ENCODE measurements at places on chromosomes 12 and 14.
A peak's percentile ranks its signal among the peaks of the same experiment; 100 is the strongest.

- peak; percentile 16 for DNase-seq
Observed at GRCh38 chr12:121295746-121296617, 527 bp downstream of the CAMKK2 start.

DNA sequence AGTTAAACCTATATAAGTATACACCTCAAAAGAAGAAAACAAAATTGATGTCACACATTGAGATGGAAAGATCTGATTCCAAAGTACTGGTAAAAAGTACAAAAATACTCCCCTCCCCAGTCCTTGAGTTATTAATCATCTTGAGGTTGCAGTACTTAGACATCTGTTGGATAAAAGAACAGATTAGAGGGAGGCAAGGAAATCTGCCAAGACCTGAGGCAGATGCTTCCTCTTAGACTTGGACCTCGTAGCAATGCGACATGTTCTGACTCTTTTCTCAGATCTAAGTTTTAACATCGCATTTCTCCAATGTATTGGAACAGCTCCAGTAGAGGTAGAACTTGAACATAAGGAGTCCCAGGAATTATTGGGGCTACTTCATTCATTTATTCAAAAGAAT lies 187.9 kb upstream of the GRIN2B start:
- DNase-seq: no peak

DNA sequence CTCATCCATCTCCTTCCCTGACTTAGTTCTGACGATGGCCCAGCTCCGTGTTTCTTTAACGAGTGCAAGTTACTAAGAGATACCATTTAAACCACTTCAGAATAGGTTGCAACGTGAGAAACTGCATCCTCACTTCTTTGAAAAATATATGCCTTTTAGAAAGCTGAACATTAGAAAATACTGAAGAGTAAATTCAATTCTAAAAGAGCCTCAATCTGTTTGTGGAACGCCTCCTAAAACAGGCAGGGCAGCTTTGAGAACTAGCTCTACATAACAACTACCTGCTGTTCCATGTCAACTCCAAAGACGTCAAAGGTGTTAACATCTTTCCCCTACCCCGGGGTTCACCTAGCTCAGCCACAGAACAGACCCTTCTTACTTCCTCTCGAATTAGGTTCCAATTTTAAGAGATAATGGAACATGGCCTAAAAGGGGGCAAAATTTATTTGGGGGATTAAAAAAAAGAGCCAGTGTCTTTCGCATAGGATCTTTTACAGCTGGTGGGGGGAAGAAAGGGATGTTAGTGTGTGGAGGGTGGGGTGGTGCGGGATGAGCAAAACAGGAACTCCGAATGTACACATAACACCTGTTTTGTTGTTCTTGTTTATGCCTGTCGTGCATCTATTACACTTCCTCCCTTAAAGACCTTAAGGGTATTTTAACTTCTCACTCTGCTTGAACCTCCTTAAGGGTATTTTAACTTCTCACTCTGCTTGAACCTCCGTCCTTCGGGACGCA lies 3.3 kb downstream of the BHLHE41 start:
- DNase-seq: no peak

- DNase-seq: no peak
Observed at GRCh38 chr12:24047326-24047725, 97.9 kb upstream of the SOX5 start.

GRCh38 chr12:54075974-54076373 lies 22.3 kb downstream of the HOXC4 start:
- DNase-seq: no peak

DNA sequence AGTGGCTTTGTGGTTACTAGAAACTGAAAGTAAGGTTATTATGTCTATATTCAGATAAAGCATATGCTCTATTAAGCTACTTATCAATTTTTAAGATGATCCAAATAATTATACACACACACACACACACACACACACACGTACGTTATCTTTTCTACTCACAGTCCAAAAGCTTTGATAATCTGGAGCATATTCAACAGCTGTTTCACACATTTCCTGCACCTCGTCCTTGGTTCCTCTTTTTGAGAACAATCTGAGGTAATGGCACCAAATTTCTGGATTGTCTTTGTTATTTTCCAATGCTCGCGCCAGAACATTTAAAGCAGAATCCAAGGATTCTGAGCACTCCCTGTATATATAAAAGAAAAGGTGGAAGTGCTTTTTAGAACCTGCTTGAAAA lies 37.5 kb downstream of the ZFC3H1 start:
- no peak for DNase-seq

DNA sequence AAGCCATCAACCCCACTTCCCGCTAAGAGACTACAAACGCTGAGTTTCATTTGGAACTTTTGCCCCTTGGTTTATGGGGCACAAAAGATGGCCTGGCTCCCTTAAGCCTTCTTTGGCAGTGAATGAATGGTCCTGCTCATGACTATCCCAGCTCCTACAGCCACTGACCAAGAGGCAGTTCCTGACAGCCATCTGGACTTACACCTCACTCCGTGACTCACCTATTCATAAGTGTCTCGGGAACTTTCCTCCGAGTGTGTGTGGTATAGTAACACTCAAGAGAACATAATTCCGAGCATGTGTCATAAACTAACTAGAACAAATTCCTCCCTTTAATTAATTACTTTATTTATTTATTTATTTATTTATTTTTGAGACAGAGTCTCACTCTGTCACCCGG lies 51.9 kb upstream of the NUDT4 start:
- DNase-seq: no peak

GRCh38 chr12:108282676-108283075 lies 56.4 kb downstream of the CMKLR1 start:
- DNase-seq: no peak

GRCh38 chr14:34619471-34619870 lies 10.5 kb downstream of the SNX6 start:
- no peak for DNase-seq

DNA sequence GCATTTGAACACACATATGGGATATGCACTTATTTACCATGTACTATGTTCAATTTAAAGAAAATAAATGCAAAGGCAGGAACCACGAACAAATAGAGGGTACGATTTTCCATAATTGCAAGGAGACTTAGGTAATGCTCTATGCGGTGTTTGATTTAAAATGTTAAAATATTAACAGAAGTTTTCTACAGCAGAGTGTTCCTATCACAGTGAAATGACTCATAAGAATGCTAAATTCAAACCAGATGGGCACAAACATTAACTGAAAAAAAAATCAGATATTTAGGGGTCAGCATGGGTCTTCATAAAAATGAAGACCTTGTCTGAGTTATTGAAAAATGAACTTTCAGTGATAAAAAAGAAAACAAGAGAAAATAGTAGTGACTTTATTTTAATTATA lies 65.4 kb downstream of the LLPH start:
- DNase-seq: no peak

- DNase-seq: no peak
Observed at GRCh38 chr14:73718418-73719251, 4.5 kb upstream of the PNMA1 start.

- DNase-seq: no peak
Observed at GRCh38 chr14:21680072-21680471, 6.5 kb upstream of the OR4E1 start.

DNA sequence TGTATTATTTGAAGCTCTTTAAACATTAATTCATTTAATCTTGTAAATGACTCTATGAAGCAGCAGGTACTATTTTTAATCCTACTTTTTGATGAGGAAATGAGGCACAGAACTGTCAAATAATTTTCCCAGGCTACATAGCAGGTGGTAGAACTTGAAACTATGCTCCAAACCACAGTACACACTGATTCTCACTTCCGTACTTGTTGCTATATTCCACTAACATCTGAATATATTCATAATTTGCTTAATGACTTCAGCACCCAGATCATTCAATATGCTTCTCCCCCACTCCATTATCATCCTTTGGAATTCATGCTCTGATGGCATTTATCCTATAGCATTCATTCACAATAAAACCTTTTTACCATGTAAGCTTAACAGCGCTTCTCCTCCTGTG lies 4.9 kb downstream of the ERGIC2 start:
- no peak for DNase-seq

DNA sequence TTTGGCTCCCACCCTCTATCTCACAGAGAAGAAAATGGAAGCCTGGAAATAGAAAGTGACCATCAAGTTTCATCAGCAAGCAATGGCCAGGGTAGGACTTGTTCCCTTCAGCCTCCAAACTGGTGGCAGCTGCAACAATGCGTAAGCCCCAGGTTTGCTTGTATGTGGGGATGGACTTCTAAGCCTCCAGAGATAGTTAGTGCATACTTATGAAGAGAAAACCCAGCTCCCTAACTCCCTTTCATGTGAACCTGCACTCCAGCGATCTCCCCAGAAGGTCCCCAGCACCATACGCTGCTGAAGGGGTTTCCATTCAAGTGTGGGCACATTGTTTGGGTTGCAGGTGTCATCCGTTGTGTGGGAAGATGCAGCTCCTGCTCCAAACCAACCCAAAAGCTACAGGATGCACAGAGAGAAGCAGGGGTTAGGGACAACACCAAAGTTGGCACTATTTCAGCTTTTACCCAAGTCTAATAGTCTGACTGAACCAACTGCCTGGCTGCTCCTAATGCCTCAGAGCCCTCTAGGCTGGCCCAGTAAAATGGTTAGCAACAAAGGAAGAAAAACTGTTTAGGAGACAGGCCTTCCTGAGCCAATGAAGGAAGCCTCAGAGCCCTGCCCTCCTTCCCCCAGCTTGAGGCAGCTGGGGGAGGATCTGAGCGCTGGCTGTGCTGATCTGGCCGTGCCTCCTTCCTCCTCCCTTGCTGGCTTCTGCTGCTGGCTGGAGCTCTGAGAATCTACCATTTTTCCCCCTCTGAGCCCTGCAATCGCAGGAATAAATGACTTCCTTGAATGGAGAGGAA lies 12.3 kb downstream of the ZFP36L1 start:
- DNase-seq: no peak

DNA sequence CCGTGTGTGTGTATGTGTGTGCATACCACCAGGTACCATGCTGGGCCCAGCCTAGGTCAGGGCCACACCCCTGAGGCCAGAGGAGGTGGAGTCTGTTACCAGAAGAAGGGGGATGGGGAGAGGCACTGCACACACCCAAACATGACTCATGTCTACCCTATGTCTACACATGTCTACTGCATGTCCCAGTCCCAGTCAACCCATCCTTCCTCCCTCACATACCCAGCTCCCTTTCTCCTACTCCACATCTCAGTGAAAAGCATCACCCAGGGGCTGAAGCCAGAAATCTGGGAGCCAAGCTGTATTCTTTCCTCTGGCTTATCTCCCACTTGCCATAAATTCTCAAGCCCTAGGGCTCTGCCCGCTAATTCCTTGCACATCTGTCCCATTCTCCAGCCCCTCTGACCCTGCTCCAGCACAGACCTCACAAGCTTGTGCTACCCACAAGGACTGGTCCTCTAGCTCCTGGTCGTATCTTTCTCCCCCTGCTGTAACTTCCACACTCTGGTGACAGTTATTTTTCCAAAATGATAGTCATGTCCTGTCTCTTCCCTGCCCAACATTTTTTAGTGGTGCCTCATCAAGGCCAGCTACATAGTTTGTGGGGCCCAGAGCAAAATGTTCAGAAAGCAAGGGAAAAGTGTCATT lies 18.0 kb upstream of the APPL2 start:
- DNase-seq: no peak

GRCh38 chr14:56797569-56798446 lies 12.5 kb downstream of the OTX2 start:
- no peak for DNase-seq

- DNase-seq: no peak
Observed at GRCh38 chr12:3537719-3538465, 46.9 kb downstream of the PRMT8 start.

- no peak for DNase-seq
Observed at GRCh38 chr14:93989939-93990338, 7.2 kb upstream of the CCDC197 start.

- DNase-seq: no peak
Observed at GRCh38 chr12:113007166-113007565, 28.8 kb downstream of the OAS2 start.

DNA sequence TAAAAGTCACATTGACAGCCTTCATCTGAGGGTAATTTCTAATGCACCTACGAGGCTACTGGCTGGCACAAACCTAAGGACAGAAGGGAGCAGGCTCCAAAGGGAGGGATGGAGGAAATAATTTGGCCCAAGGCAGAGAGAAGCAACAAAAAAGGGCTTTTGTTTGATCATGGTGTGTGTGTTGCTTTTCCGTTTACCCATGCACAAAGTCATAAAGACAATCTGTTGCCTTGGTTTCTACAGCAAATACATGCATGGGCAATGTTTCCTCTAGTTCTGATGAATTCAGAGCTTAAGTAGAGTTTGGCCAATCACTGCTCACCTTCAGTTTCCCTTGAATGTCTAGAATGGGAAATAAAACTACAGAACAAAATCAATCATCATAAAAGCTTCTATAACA lies 262.5 kb upstream of the CAND1 start:
- DNase-seq: no peak

- no peak for DNase-seq
Observed at GRCh38 chr12:131003036-131003715, 49.5 kb downstream of the ADGRD1 start.

GRCh38 chr12:111447571-111448265 lies 42.0 kb downstream of the SH2B3 start:
- no peak for DNase-seq

- no peak for DNase-seq
Observed at GRCh38 chr12:55694651-55695050, 13.1 kb downstream of the ITGA7 start.

GRCh38 chr12:73547421-73547820 lies 990.2 kb upstream of the ATXN7L3B start:
- no peak for DNase-seq

- DNase-seq: no peak
Observed at GRCh38 chr14:94320243-94320642, 2.9 kb downstream of the SERPINA6 start.

- DNase-seq: no peak
Observed at GRCh38 chr12:102669056-102669455, 188.7 kb upstream of the IGF1 start.

DNA sequence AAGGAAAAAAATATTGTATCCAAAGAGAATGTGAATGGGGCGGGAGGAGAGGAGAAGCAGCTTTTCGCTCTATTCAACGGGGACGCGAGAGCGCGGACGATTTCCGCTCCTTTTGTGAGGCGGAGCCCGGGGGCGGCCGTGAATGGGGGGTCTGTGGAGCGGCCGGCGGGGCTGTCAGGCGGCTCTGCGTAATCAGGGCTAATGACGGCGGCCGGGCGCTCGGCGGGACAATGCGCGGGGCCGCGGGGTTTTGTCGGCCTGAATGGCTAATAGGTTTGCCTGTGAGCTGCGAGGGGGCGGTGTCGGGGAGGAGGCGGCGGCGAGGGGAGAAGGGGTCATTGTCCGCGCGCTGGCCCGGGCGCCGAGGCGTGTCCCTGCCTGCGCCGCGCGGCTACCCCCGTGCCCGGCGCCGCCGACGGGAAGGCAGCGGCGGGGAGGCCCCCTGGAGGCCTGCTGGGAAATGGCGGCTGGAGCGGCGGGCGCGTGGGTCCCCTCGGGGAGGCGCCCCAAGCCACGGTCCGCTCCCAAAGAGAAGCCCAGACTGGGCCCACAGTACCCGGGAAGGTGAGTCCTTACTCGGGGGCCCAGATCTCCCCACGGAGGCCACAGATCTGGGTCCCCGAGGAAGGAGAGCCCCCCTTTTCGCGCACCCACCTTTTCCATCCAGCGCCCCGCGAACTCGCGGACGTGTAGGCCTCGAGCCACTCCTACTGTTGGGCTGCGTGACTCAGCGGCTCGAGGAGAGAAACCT lies 6.0 kb downstream of the SIX6 start:
- peak; percentile 52 for DNase-seq

- DNase-seq: no peak
Observed at GRCh38 chr12:128916425-128916824, 63.1 kb downstream of the GLT1D1 start.

GRCh38 chr14:61485661-61486060 lies 164.3 kb downstream of the PRKCH start:
- no peak for DNase-seq

Measured in activated T-cell treated with anti-CD3 and anti-CD28 coated beads, Interleukin-2, amount 50 U/mL, for 72 hours (primary cell).